ENCODE measurements at places on chromosomes 3 and 15. TPM values are rescaled to one million over a fixed set of nuclear protein-coding genes. Genes with fewer than 3 reads are reported as not detected.

Gene GAP43
- total RNA-seq, result not detected

Gene FAM107A
- total RNA-seq, result not detected

Gene OIP5
- 12.8 TPM for total RNA-seq

Gene IL5RA
- not detected for total RNA-seq

Gene UROC1
- total RNA-seq, result 0.05 TPM

Gene MUSTN1
- 0.43 TPM for total RNA-seq

Gene RHCG
- total RNA-seq, result 9.4 TPM
